ENCODE measurements at places on chromosomes 7 and 10. TPM values are rescaled to one million over a fixed set of nuclear protein-coding genes. Genes with fewer than 3 reads are reported as not detected.

The ARMH3 gene
- polyA plus RNA-seq, result 15.2 TPM

The C10orf53 gene
- polyA plus RNA-seq, result not detected

The CREB3L2 gene
- 32.3 TPM for polyA plus RNA-seq

The ADAM12 gene
- polyA plus RNA-seq, result 18.6 TPM

The PAX4 gene
- not detected for polyA plus RNA-seq

The CHAT gene
- polyA plus RNA-seq, result not detected

The PURB gene
- 35.3 TPM for polyA plus RNA-seq

The CYP26C1 gene
- polyA plus RNA-seq, result not detected

The LMOD2 gene
- polyA plus RNA-seq, result 138 TPM

The ANXA8L1 gene
- 0.18 TPM for polyA plus RNA-seq

The LRRC61 gene
- 11.3 TPM for polyA plus RNA-seq

The FAM25A gene
- not detected for polyA plus RNA-seq

The SPACDR gene
- 2.1 TPM for polyA plus RNA-seq

The HHEX gene
- 8.1 TPM for polyA plus RNA-seq

The TUBB8 gene
- polyA plus RNA-seq, result not detected

The CCL24 gene
- not detected for polyA plus RNA-seq

The CFAP70 gene
- polyA plus RNA-seq, result 1.9 TPM

The PNLIPRP2 gene
- not detected for polyA plus RNA-seq

The TMEM140 gene
- 14.6 TPM for polyA plus RNA-seq

The LRGUK gene
- 1.3 TPM for polyA plus RNA-seq

The ANKRD61 gene
- 1.7 TPM for polyA plus RNA-seq

The C10orf62 gene
- not detected for polyA plus RNA-seq

The CYP2E1 gene
- polyA plus RNA-seq, result 1.6 TPM

The CALCR gene
- polyA plus RNA-seq, result 11.0 TPM

The EPDR1 gene
- polyA plus RNA-seq, result 102 TPM

The TUBAL3 gene
- not detected for polyA plus RNA-seq

The FAM24A gene
- polyA plus RNA-seq, result not detected

The TSPAN33 gene
- 47.4 TPM for polyA plus RNA-seq

The ZNF775 gene
- 9.3 TPM for polyA plus RNA-seq

The EPO gene
- polyA plus RNA-seq, result not detected

Data from hindlimb muscle (tissue), 1 donor.